ENCODE measurements at places on chromosomes 2 and 18.

GRCh38 chr2:82790206-82791021, 1668.7 kb downstream of the SUCLG1 start:
- peak; percentile 36 for DNase-seq

DNA sequence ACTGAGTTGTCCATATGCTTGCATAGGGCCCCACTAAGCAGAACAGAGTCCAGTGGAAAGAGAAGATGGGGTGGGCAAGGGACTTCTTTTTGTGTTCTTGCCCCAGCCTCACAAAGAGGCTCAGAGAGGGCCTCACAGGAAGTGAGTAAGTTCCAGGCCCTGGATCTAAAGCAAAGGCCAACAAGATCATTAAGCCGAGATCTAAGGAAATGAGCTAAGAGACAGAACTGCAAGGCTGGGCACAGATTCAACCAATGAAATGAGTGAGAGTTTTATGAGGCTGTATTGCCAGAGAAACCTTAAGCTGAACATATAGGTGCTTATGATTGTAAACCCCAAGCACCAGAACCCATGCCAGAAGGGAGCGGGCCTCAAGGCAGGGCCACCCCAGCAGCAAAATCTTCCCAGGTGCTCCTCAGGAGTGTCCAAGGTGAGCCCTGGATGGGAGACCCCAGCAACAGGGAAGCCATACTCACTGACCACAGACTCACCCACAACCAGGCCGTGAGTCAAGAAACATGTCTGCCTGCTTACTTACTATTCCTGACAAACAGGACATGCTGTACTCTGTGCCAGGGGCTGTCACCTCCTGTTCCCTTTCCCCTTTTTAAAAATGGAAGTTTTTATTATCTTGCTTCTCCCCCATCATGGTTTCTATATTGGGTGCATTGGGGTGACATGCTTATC, 40.2 kb downstream of the SLC14A1 start:
- no peak for DNase-seq

GRCh38 chr2:20207051-20207450, 17.9 kb downstream of the SDC1 start:
- DNase-seq: no peak

DNA sequence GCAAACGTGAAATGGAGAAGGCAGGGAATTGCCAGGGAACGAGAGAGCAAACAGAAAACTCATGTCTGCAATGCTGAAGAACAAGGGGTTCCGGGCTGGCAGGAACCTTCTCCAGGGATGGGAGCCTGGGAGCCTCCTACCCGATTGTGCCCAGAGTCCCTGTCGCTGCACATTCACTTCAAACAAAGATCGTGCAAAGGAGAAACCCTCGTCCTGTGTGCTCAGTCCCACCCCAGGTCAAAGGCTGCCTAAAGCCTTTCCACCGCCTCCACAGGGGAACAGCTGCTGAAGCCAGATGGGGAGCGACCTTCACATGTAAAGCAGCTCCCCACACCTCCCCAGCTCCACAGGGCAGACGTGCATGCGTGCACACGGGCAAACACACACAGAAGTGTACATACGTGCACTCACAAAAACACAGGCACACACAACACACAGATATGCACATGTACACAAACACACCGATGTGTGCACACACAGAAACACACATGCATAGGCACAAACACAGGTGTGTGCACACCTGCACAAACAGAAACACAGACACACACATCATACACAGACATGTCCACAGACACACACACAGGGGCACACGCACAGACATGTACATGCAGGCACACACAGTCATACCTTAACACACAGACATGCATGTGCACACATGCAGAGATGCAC, 460.1 kb upstream of the SALL3 start:
- no peak for DNase-seq

GRCh38 chr2:24832931-24833701, 39.9 kb downstream of the CENPO start:
- peak; percentile 31 for DNase-seq

- DNase-seq: no peak
Observed at GRCh38 chr2:128282976-128283810, 35.5 kb downstream of the HS6ST1 start.

DNA sequence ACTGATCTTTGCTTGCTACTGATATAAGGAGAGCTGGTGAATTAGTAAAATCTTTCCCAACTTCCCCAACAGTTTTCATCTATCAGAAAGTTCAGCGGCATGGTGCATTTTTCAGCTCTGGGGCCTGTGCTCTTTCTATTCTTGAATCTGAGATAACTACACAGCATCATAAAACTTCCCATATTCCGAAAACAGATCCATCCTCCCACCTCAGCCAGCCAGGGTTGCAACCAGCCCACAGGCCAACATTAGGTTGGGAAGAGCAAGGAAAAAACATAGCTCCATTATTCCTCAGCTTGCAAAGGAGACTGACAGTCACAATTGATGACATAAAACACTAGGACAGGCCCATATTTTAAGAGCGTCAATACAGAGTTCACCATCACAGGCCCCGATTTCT, 297.2 kb downstream of the SETBP1 start:
- DNase-seq: no peak

- peak; percentile 70 for DNase-seq
Observed at GRCh38 chr18:37565977-37566478, 430 bp upstream of the CELF4 start.

DNA sequence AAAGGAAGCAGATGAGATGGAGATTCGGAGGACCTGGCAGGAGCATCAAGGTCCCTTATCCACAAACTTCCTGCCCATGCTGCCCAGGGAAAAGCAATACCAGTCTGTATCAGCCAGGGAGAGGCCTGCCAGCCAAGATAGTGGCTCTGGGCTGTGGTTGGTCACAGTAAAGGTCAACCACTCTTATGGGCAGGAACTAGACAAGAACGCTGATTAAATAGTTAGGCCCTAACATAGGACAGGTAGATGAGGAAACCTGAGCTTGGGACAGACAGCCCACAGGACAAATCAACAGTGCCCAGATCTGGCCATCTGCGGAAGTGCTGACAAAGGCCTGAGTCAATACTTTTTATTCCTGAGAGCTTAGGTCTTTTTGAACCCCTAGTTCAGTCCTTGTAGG, 10.7 kb downstream of the PSTPIP2 start:
- no peak for DNase-seq

GRCh38 chr18:31516437-31516836, 18.5 kb downstream of the DSG2 start:
- no peak for DNase-seq

DNA sequence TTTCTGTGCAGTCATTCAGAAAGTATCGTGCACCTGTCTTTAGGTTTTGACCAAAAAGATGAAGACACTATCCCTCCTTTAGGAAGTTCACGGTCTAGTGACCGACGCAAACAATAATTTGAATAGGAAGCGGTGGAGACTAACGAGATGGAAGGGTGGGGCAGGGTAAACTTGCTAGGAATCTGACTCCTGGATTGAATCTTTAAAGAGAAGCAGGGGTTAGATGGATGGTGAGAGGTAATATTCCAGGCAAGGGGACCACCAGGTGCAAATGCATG, 651 bp upstream of the TXNL1 start:
- no peak for DNase-seq

GRCh38 chr2:1729242-1729641, 15.1 kb downstream of the PXDN start:
- DNase-seq: no peak

- DNase-seq: no peak
Observed at GRCh38 chr18:32595832-32596231, 125.2 kb upstream of the GAREM1 start.

DNA sequence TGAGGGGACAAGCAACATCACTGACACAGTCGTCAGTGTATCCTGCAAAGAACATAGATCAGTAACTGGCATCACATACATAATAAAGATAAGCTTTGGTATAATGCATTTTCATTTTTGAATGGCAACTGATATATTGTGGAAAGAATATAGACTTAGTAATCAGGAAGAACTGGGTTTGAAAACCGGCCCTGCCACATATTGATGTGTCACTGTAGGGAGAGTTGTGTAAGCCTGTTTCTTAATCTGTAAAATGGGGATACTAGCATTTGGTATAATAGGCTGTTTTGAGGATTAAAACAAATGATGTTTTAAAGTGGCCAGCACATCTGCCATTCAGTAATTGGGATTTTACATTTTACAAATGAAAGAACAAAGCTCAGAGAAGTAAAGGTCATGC, 277.8 kb upstream of the CNTNAP5 start:
- DNase-seq: no peak

GRCh38 chr18:58026395-58026794, 17.6 kb upstream of the NEDD4L start:
- no peak for DNase-seq

GRCh38 chr2:241081643-241082340, 20.3 kb downstream of the MTERF4 start:
- no peak for DNase-seq
